Chondrocyte (in vitro differentiated cells): ENCODE measurements at places on chromosomes 7 and 10.
A peak's percentile ranks its signal among the peaks of the same experiment; 100 is the strongest.

DNA sequence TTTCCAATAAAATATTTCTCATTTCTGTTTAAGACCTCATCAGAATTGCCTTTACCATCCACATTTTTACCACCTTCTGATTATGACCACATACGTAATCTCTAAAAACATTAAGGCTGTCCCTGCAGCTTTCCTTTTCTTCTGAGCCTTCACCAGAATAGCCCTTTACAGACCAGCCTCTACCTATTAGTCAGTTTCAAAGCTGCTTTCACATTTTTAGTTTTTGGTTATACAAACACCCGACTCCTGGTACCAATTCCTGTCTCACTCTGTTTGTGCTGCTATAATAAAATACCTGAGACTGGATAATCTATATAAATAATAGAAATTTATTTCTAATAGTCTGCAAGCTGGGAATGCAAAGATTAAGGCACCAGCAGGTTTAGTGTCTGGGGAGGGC, 15.4 kb upstream of the GTF2IRD1 start:
- no peak for DNase-seq

DNA sequence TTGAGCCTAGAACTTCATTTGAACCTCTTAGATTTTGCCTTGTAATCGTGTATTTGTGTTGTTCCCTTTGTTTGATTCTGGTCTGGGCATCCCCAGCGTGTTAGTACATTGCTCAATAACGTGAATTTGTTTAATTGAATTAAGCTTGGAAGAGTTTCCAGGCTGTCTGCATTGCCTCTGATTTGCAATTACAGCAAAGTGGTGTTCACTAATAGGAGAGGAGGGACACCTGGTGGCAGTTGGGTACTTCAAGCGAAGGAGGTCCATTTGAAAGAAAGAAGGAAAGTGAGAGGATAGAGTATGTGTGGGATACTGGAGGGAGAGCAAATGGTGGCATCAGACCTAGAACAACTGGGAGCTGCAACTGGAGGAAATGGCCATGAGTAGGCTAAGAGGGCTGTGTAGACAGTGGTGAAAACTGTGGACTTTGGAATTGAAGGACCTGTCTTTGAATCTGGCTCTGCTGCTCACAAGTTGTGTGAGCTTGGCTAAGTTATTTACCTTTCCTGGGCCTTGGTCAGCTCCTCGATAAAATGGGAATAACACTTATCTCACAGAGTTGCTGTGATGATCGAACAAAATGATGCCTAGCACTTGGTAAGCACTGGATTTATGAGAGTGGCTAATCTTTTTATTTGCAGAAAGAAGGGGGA, 15.1 kb downstream of the LSMEM1 start:
- DNase-seq: no peak

DNA sequence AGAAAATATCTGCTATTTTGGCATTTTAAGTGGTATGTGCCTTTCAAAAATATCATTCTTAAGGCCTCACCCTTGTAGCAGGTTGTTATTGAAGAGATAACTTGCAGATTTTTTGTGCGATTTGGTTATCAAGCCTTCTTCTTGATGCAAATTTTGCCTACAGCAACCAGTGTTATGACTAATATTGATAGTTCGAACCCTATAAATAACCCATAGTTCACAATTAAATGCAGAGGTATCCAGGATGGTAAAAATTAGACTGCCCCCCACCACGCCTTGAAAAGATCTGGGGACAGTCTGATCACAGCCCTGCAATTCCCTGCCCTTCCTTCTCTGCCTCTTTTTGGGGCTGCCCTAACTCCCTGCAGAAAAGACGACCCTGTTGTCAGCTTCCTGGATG, 28.4 kb upstream of the RAPGEF5 start:
- no peak for DNase-seq

GRCh38 chr10:93993414-93993781, 333 bp upstream of the PLCE1 start:
- DNase-seq: no peak

- DNase-seq: no peak
Observed at GRCh38 chr10:92688927-92689662, 660 bp upstream of the HHEX start.

- DNase-seq: no peak
Observed at GRCh38 chr10:109866168-109866994, 56.9 kb downstream of the XPNPEP1 start.

- DNase-seq: no peak
Observed at GRCh38 chr7:137999496-138000080, 2.3 kb downstream of the CREB3L2 start.

DNA sequence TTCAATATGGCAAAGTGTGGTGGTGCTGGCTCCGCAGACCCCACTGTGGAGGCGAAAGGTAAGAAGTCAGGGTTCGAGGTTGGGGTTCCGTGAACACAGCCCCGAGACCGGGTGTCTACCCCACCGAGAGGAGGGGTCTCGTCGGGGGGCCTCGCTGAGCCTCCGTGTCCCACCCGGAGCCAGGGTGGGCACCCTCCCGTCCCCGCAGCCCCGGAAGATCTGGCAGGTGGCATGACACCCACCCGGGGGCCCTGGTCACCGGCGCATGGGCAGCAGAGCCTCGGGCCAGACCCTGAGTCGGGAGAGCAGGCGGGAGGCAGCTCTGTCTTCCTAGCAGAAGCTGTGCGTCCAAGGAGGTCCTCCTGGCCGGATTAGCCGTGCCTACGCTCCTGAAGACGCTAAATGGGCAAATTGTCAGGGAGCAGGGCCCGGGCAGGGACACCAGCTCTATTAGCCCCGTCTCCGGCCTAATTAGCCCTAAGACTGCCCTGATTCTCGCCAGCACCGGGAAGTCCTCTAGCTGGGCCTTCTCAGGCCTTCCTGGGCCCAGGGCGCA, 56.4 kb downstream of the UNCX start:
- peak; percentile 74 for DNase-seq

DNA sequence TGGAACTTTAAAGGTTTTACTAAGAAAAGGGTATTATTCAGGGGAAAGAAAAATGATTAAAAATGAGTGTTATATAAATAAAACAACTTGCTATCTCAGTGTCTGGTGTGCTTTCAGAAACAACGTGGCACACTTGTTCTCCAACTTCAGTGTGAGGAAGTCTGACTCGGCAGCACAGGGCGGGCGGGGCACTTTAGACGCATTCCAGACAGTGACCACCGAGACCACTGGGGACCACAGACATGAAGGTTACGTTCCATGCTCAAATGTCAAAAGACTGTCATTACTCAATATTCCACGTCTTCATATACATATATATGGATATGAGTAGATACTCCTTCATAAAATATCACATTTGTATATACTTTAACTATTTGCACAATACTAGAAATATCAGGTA, 87.0 kb downstream of the LARP4B start:
- DNase-seq: no peak

GRCh38 chr7:3732395-3733005, 431.4 kb downstream of the SDK1 start:
- no peak for DNase-seq

- DNase-seq: no peak
Observed at GRCh38 chr7:17564678-17565212, 266.3 kb downstream of the AHR start.

DNA sequence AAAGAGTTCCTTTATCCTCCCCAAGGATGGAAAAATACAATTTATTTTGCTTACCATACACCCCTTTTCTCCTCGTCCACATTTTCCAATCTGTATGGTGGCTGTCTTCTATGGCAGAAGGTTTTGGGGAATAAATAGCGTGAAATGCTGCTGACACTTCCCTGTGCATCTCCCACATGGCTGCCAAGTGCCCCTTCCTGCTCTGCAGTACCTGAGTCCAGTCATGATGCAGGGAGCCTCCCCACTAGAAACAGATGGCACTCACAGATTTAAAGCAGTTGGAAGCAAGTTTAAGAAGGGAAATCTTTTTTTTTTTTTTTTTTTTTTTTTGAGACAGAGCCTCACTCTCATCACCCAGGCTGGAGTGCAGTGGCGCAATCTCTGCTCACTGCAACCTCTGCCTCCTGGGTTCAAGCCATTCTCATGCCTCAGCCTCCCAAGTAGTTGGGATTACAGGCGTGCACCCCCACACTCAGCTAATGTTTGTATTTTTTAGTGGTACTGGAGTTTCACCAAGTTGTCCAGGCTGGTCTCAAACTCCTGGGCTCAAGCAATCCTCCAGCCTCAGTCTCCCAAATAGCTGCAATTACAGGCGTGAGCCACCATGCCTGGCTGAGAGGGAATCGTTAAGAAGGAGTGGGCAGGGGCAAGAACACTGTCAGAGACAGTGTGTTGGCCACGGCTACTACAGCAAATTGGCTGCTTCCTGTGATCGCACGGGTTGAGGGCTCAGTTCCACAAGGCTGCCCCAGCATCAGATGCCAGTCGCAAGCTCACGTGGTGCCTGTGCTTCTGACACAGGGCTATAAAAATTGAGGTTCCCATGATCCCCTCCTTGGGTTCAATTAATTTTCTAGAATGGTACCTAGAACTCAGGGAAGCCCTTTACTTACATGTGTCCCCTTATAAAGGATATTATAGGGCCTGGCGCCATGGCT, 5.3 kb upstream of the PILRA start:
- DNase-seq: peak; percentile 42

DNA sequence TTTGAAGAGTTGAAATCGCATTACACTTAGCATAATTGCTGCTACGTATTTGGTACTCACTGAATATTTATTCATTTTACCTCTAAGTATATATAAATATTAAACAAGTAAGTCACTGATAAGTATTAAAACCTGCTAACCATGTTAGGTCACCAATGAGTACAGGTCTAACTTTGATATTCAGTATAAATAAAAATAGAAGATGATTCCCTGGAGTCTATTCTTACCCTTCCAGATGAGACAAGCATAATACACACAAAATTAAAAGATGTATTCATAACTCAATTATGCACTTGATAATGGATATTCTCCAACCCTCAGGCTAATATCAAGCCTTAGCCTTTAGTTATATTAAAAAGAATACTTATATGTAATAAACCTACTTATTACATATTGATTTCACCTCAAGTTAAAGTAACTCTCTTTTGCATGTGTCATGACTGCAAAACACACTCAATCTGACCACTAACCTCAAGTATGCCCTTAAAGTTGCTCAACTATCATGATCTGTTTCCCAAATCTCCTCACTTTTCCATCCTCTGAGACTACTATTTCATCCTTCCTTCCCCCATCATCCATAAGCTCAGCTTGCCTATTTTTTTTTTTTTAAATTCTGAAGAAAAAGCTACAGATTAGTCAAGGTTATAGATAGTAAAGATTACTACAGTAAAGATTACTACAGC, 46.8 kb downstream of the IPMK start:
- no peak for DNase-seq

GRCh38 chr10:36650274-36650673, 475.1 kb upstream of the ANKRD30A start:
- DNase-seq: no peak

- no peak for DNase-seq
Observed at GRCh38 chr7:73515178-73515577, 6.9 kb downstream of the BAZ1B start.

GRCh38 chr7:132419542-132419941, 156.7 kb downstream of the PLXNA4 start:
- DNase-seq: no peak

DNA sequence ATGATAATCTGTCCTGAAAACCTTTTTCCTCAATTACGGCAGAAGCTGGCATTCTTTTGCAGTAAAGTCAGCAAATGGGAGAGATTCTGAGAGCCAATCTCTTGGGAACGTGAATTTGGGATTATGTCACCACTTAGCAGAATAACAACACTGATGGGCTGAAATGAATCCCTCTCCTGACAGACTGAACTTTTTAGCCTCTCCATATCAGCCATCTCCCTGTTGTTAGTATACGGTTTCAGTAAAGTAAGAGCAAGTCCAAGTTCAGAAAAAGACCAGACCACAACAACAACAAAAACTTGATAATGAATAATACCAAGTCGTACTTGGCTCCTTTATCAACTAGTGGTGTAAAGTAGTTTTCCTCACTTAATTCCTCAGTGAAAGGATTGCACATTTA, 1048.8 kb downstream of the GATA3 start:
- DNase-seq: no peak

DNA sequence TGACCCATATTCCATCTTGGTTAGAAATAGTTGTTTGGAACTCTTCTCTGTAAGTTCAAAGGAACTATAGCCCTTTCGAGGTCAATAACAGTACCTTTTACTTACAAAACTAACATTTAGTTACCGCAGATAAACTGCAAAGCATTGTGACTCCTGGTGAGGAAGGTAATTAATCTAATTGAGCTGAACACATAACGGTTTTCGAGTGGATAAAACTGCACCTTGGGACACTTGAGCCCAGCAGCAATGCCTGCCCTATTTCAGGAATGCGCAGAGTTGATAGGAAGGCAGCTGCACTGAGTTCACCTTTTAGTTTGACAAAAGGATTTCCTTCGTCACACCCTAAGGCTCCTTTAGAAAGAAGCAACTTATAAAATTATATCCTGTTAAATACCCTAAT, 75.4 kb downstream of the JAZF1 start:
- no peak for DNase-seq

GRCh38 chr7:137462074-137462715, 118.7 kb upstream of the PTN start:
- DNase-seq: no peak

DNA sequence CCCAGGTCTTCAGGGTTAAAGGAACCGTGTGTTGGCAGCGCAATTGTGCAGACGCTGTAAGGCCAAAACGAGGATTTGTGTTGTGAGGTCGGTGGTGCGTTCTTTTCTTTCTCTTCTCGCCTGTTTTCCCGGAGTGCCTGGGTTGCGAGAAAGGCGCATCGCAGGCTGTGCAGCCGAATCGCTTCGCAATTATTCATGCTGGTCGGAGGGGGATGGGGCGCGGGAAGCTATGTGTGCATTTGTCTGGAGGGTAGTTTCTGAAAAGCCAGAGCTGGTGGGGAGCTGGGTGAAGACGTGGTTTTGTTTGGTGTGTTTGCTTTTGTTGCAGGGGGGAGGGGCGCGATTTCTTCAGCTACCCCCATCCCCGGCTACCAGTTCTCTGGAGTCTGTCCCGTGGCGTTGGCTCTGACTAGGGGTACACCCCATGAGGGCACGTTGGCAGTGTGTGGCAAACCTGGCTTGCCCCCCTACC, 2.1 kb downstream of the MXI1 start:
- no peak for DNase-seq

DNA sequence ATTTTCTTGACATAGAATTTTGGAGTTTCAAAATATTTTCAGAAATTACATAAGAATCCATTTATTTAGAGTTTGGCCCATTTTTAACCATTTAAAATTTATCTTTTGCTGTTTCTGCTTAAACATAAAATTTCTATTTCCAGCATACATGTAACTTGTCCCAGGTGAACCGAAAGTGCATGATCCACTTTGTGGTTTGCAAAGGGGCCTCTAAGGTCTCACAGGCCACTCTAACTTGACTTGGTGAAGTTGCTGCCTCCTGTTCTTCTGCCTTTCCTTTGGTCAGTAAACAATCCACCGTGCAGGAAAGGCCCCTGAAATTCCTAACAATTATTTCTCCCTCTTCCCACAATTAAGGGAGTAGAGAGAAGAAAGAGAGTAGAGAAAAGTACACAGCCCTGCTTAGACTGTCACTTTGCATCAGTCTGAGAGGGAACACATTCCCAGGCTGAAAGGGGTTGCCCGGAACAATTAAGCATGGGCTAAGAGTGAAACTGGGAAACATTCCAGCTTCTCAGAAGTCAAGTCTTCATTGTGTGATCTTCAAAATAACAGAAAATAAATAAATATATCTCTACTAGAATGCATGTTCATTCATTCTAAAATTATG, 79.5 kb upstream of the SEMA3A start:
- DNase-seq: no peak

- no peak for DNase-seq
Observed at GRCh38 chr7:115851291-115851690, 179.3 kb downstream of the TFEC start.
